Gastrocnemius medialis (tissue), 4 donors: ENCODE measurements at places on chromosomes 3 and 15.

- no peaks in the 10 kb centered on the region for H3K36me3 ChIP-seq
- DNase-seq, result no peak
- no peaks in the 10 kb centered on the region for H3K27me3 ChIP-seq
- peak overlapping the region; percentile 34 for H3K4me3 ChIP-seq
- H3K4me1 ChIP-seq, result peaks cover 7% of the 10 kb centered on the region
- H3K27ac ChIP-seq, result no peak overlapping the region
Observed at GRCh38 chr15:41882689-41883483, 11.0 kb downstream of the SPTBN5 start.

- H3K36me3 ChIP-seq, result no peaks in the 10 kb centered on the region
- peak; percentile 37 for DNase-seq
- H3K4me3 ChIP-seq, result peak overlapping the region; percentile 94
- H3K27ac ChIP-seq, result peak overlapping the region; percentile 93
Observed at GRCh38 chr15:96340598-96341512, 10.4 kb downstream of the NR2F2 start.

DNA sequence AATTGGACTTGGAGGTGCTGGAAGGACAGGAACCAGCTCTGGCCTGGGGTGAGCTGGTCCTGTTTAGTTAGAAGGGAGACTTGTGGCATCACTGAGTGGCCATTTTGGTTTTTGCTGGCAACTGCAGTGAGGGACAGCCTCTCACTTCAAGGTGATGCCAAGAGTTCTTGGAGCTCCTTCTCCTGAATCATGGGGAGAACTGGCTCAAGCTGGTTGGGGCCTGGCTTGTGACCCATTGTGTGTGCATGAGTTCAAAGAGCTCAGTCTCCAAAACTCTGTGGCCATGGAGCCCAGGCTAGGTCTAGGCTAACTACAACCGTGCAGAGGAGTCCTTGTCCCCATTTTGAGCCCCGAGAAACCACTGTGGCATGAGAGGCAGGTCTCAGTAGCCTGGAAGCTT is 60.1 kb upstream of the ZNF148 start:
- no peak for DNase-seq
- no peak overlapping the region for H3K4me3 ChIP-seq
- H3K27me3 ChIP-seq, result no peaks in the 10 kb centered on the region
- no peak overlapping the region for H3K27ac ChIP-seq

- H3K27me3 ChIP-seq, result no peaks in the 10 kb centered on the region
- H3K27ac ChIP-seq, result no peak overlapping the region
- no peaks in the 10 kb centered on the region for H3K36me3 ChIP-seq
- no peak for DNase-seq
Observed at GRCh38 chr3:78201091-78201490, 1161.2 kb downstream of the ROBO2 start.

DNA sequence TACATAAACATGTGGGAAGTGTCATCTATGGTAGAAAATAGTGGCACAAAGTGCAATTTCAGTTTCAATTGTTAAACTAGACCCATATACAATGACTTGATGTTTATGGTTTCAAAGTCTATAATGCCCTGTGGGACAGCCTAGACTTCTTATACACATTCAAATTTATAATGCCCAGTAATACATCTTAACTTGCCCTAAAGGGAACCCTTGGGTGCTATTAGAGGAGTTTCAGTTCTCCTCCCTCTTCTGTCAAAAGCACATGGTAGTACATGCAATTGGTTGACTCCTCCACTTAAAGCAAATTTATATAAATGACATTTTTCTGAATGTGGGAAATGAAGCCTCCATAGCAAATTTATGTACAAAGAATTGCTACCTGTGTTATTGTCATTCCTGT is 30.2 kb upstream of the OR5K4 start:
- H3K4me3 ChIP-seq, result no peak overlapping the region
- H3K4me1 ChIP-seq, result no peaks in the 10 kb centered on the region
- DNase-seq, result no peak
- no peak overlapping the region for H3K27ac ChIP-seq
- no peaks in the 10 kb centered on the region for H3K36me3 ChIP-seq

- H3K27me3 ChIP-seq, result no peaks in the 10 kb centered on the region
- peaks cover 76% of the 10 kb centered on the region for H3K4me1 ChIP-seq
- DNase-seq, result no peak
- no peaks in the 10 kb centered on the region for H3K36me3 ChIP-seq
- peak overlapping the region; percentile 99 for H3K4me3 ChIP-seq
- peak overlapping the region; percentile 100 for H3K27ac ChIP-seq
Observed at GRCh38 chr3:185931777-185932612, 5.8 kb downstream of the TRA2B start.

DNA sequence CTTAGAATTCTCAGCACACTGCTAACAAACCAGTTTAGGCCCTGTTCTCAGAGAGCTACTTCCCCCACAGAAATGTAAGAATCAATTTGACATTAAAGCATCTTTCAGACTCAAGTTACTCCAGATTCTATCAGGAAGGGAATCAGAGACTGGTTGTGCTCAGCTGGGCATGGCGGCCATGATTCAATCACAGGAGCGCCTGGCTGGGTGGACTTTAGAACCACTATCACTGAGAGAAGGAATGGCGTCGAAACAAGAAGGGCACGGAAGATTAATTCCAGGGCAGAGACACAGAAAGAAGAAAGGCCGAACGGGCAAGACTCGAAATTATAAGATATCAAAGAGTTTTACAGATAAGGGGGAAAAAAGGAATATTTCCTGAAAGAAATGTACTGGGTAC is 6.2 kb downstream of the TNIK start:
- H3K4me1 ChIP-seq, result peaks cover 59% of the 10 kb centered on the region
- H3K4me3 ChIP-seq, result no peak overlapping the region
- no peaks in the 10 kb centered on the region for H3K36me3 ChIP-seq
